ENCODE measurements at places on chromosomes 1 and 21.

DNA sequence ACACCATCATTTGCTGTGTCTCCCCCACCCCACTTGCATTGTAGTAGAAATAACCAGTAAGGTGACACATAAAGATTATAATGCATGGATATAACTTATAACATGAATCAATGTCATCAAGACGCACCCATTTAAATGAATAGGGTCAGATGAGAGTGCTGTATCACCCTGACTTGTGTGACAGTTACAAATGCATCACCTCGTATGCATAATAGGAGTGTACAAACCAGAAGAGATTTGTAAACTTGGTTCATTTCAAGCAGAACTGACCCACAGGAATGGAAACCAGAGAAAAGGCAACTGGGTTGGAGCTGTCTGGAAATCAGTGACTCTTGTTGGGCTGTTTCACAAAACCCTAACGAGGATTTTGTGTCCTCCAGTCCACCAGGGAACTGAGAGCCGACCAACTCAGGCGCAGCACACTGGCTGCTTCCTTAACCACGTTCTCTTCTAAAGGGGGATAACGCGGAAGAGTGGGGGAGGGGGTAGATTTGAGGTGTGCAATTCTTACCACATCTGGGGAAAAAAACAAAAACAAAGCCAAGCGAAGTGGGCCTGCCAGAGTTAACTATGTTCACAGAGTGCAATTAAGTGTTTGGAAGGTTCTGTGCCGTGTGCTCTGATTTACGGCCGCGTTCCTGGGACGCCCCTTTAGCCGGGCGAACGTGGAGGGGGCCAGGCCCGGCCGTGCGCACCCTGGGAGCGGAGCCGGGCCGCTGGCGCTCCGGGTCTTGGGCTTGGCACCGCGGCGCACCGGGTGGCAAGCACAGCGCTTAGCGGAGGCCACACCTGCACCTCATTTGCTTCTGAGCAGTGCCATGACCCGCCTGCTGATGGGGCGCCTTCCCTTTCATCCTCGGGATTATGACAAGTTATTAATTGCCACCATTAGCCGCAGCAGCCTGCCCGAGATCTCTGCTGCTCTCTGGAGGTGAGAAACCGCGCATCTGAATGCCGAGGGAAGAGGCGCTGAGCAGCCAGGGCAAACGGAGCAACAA is 248.8 kb upstream of the FOXD3 start:
- no peak for DNase-seq

DNA sequence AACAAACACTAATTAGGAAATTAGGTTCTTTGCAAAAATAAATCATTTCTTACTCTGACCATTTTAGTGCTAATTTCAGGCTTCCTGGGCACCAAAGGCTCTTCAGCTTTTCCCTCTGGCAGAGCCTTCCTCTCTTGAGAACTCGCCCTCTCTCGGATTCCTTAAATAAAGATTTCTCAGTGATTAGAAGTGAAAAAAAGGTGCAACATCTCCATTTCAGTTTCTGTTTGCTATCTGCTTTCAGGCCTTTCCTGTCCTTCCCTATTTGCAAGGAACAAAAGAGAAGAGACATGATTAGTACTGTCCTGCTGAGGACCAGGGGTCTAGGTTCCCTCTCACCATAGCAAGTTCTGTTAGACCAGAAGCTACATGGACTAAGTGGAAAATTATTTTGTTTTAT is 27.8 kb upstream of the CACYBP start:
- DNase-seq = no peak

- no peak for DNase-seq
Measured at GRCh38 chr1:65372557-65372956, 47.9 kb upstream of the LEPR start.

DNA sequence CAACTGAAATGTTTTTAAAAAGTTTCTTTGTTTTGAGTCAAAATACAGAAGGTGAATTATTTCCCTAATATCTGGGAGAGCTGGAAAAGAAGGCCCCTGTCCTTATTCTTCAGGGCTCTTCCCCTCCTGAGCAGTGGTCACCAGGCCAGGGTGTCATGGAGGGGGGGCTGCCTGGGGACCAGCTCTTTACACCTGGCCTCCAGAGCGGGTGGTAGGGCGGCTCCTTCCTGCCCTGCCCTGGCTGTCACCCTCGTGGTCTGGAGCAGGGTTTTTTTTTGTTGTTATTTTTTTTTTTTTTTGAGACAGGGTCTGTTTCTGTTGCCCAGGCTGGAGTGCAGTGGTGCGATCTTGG is 6.6 kb downstream of the SKI start:
- no peak for DNase-seq

- DNase-seq = no peak
Measured at GRCh38 chr21:27586986-27587385, 620.1 kb upstream of the ADAMTS5 start.

DNA sequence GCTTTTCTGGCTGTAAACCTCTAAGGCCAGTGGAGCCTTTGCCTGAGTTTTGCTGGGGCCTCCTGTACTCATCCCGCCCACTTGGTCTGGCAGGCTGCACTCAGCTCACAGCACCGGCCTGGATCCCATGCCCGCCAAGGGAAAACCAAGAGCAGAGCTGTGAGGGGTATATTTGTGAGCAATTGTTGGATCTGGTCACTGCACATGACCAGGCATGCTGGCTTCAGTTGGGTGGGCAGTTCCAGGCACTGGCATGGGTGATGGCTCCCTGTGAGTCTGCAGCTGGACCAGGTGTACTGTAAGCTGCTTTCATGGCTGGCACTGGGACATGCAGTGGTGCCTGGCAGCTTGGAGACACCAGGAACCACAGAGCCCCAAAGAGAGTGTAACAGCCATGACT is 563.1 kb upstream of the RGS18 start:
- DNase-seq = no peak

- no peak for DNase-seq
Measured at GRCh38 chr1:154129391-154129970, 25.4 kb downstream of the NUP210L start.

Data from activated T-cell treated with anti-CD3 and anti-CD28 coated beads for 24 hours (primary cell).